ENCODE measurements at places on chromosomes 3 and 15. TPM values are rescaled to one million over a fixed set of nuclear protein-coding genes. Genes with fewer than 3 reads are reported as not detected.

GRCh38 chr3:152076148-152076547 lies 192.6 kb upstream of the MBNL1 start:
- DNase-seq, result no peak

Gene CYP1A2
- total RNA-seq, result not detected

- DNase-seq, result no peak
Measured at GRCh38 chr15:100667405-100668347, 65.3 kb downstream of the ASB7 start.

DNA sequence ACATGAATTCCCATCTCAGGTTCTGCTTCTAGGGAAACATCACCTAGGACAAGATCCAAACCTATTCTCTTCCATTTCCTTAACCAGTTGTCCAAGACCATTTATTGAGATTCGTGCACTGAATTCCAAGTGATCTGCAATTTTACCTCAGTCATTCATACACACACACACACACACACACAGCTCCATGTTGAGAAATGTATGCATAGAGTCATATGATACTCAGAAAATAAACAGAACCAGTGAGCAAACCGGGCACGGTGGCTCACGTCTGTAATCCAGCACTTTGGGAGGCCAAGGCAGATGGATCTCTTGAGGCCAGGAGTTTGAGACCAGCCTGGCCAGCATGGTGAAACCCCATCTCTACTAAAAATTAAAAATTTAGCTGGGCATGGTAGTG lies 6.1 kb upstream of the KPNA1 start:
- DNase-seq, result no peak

- no peak for DNase-seq
Measured at GRCh38 chr3:35601959-35602358, 37.4 kb upstream of the ARPP21 start.

GRCh38 chr3:108565506-108565905 lies 23.7 kb downstream of the CIP2A start:
- DNase-seq, result no peak

DNA sequence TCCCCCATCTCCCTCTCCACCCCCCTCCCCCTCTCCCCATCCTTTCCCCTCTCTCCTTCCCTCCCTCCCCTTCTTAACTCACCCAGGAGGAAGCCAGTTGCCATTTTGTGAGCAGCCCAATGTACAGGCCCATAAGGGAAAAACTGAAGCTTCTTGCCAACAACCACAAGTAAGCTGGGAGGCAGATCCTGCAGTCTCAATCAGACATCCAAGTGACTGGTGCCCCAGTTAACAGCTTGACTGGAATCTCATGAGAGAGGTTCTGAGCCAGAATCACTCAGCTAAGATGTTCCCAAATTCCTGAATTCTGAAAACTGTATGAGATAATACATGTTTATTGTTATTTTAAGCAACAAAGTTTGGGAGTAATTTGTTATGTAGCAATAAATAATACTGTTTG lies 90.7 kb downstream of the C3orf70 start:
- no peak for DNase-seq

Gene APH1B
- 6.2 TPM for total RNA-seq

Measured in Right ventricle myocardium inferior (tissue), 1 donor.